H9 (cell line): ENCODE measurements at places on chromosomes 2 and 18. TPM values are rescaled to one million over a fixed set of nuclear protein-coding genes. Genes with fewer than 3 reads are reported as not detected.

- peaks cover 3% of the 10 kb centered on the region; the same call in 1 of the 2 replicates for H3K36me3 ChIP-seq
- no peak overlapping the region for H3K27ac ChIP-seq
- no peaks in the 10 kb centered on the region for H3K27me3 ChIP-seq
- no peak overlapping the region for H3K4me3 ChIP-seq
These were observed 16.4 kb downstream of the MAP3K19 start for GRCh38 chr2:135030826-135031225.

- no peaks in the 10 kb centered on the region for H3K36me3 ChIP-seq
- no peak overlapping the region for H3K4me3 ChIP-seq
- no peak for DNase-seq
- H3K4me1 ChIP-seq, result no peaks in the 10 kb centered on the region
These were observed 255.9 kb upstream of the ERBB4 start for GRCh38 chr2:212794471-212794870.

- peaks cover 3% of the 10 kb centered on the region; the same call in 1 of the 2 replicates for H3K4me1 ChIP-seq
- no peak for DNase-seq
These were observed 107.8 kb upstream of the TPO start for GRCh38 chr2:1305342-1306013.

- no peak overlapping the region for H3K4me3 ChIP-seq
- H3K27me3 ChIP-seq, result no peaks in the 10 kb centered on the region
- no peaks in the 10 kb centered on the region; the same call in 1 of the 2 replicates for H3K4me1 ChIP-seq
- H3K27ac ChIP-seq, result no peak overlapping the region
- no peak for DNase-seq
These were observed 35.4 kb upstream of the SKOR2 start for GRCh38 chr18:47286776-47287410.

GRCh38 chr18:79393181-79393634 lies 2.5 kb upstream of the NFATC1 start:
- H3K4me1 ChIP-seq, result no peaks in the 10 kb centered on the region
- H3K27ac ChIP-seq, result no peak overlapping the region
- DNase-seq, result no peak
- H3K36me3 ChIP-seq, result no peaks in the 10 kb centered on the region

GRCh38 chr2:100046961-100047947 lies 95.1 kb downstream of the AFF3 start:
- DNase-seq, result no peak
- H3K27me3 ChIP-seq, result no peaks in the 10 kb centered on the region
- H3K36me3 ChIP-seq, result no peaks in the 10 kb centered on the region
- H3K4me3 ChIP-seq, result no peak overlapping the region
- H3K27ac ChIP-seq, result no peak overlapping the region

- H3K4me1 ChIP-seq, result no peaks in the 10 kb centered on the region
- H3K27me3 ChIP-seq, result no peaks in the 10 kb centered on the region
- no peak overlapping the region for H3K4me3 ChIP-seq
These were observed 15.4 kb downstream of the ENOSF1 start for GRCh38 chr18:697012-697411.

DNA sequence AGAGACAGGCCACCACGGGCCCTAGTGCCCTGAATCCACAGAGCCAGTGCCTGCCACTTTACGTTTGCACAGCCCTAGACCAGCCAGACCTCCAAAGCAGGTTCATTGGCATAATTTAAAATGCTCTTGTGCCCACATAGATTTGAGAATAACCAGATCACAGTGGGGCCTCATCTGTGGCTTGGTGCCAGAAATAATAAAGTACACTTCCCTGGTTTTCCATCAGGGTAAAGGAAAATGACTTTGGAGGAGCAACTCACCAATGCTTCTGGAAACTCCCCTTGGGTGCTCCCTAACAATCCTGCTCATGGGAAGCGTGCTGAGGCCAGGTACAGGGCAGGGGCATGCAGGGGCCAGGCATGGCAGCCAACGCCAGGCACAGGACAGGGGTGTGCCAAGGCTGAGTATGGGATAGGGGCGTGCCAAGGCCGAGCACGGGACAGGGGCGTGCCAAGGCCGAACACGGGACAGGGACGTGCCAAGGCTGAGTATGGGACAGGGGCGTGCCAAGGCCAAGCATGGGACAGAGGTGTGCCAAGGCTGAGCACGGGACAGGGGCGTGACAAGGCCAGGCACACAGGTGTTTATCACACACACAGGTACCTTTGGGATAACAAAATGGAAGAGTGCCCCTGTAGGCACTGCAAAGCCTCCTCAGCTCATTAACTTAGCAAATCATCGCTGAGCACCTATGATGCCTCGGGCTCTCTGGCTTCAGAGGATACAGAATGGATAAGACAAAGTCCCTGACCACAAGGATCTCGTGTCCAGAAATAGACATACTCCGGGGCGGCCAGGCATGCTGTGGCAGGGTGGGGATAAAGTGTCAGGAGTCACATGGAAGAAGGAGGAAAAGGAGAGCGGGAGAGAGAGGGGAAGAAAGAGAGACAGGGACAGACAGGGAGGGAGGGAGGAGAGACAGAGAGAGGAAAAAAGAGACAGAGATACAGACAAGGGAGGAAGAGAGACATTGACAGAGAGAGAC lies 334.7 kb downstream of the EIPR1 start:
- H3K4me1 ChIP-seq, result no peaks in the 10 kb centered on the region
- H3K36me3 ChIP-seq, result no peaks in the 10 kb centered on the region
- no peak for DNase-seq

- no peaks in the 10 kb centered on the region for H3K4me1 ChIP-seq
- DNase-seq, result peak; percentile 74
- no peaks in the 10 kb centered on the region for H3K36me3 ChIP-seq
- no peaks in the 10 kb centered on the region for H3K27me3 ChIP-seq
- H3K4me3 ChIP-seq, result no peak overlapping the region
- no peak overlapping the region for H3K27ac ChIP-seq
These were observed 114.1 kb upstream of the NDUFV2 start for GRCh38 chr18:8988260-8988871.

- DNase-seq, result no peak
- no peak overlapping the region for H3K4me3 ChIP-seq
- H3K27ac ChIP-seq, result no peak overlapping the region
- H3K27me3 ChIP-seq, result no peaks in the 10 kb centered on the region
- H3K4me1 ChIP-seq, result no peaks in the 10 kb centered on the region
These were observed 255.7 kb downstream of the DSEL start for GRCh38 chr18:67260841-67261240.

DNA sequence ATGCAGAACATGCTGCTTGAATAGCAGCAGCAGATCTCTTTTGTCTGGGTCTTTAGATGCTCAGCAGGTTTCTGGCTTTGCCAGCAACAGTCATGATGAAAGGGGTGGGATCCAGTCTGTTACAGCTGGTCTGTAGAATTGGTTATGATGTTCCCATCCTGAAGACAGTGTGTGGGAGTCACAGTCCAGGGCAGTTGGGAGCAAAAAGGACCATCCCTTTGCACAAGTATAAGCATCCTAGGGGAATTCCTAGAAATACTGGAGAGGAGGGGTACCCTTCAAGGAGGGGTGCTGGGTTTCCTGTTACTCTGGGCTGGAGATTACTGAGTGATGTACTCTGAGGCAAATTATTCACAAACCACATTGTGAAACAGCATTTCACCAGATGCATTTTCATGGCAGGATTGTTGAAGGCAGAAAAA lies 119.9 kb upstream of the RND3 start:
- H3K27me3 ChIP-seq, result no peaks in the 10 kb centered on the region
- DNase-seq, result no peak
- no peaks in the 10 kb centered on the region for H3K36me3 ChIP-seq
- H3K27ac ChIP-seq, result no peak overlapping the region

GRCh38 chr18:43735570-43735969 lies 458.3 kb upstream of the SYT4 start:
- H3K4me3 ChIP-seq, result no peak overlapping the region
- no peaks in the 10 kb centered on the region for H3K4me1 ChIP-seq
- no peak overlapping the region for H3K27ac ChIP-seq
- H3K36me3 ChIP-seq, result no peaks in the 10 kb centered on the region
- DNase-seq, result no peak

DNA sequence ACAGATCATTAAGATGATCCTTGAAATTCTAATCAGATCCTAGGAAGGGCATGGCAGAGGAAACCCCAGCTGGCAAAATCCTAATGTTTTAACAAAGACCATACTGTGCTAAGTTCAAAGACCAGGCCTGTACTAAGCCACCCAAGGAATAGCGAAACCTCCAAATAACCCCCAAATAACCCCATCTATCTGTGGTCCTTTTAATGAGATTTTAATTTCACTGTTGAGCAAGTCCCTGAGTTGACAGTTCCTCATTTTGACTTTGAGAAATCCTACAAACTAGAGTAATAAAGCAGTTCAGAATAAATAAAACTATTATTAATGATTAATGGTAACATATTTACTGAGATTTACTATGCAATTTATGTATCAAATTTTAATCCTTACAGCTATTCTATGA lies 259.8 kb downstream of the STK39 start:
- no peaks in the 10 kb centered on the region for H3K4me1 ChIP-seq
- no peak for DNase-seq
- no peak overlapping the region for H3K4me3 ChIP-seq
- H3K36me3 ChIP-seq, result no peaks in the 10 kb centered on the region
- H3K27ac ChIP-seq, result no peak overlapping the region
- H3K27me3 ChIP-seq, result no peaks in the 10 kb centered on the region

DNA sequence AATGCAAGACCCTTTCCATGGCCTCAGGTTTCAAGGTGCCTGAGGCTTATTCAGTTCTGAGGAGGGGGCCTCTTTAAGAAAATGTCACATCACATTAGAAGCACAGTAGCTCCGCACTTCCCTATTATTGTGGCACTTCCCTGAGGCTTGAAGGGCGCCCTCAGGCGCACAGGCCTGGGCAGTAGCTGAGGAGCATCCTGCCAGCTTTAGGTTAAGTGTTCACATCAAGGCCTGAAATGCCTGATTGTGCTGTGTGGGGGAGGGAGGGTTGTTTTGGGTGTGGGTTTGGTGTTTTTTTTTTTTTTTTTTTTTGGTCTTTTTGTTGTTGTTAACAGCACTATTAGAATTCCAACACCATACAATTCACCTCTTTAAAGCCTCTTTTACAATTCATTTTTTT lies 107.9 kb downstream of the CABLES1 start:
- H3K27ac ChIP-seq, result no peak overlapping the region
- peaks cover 30% of the 10 kb centered on the region for H3K36me3 ChIP-seq
- H3K4me1 ChIP-seq, result no peaks in the 10 kb centered on the region
- no peak overlapping the region for H3K4me3 ChIP-seq

DNA sequence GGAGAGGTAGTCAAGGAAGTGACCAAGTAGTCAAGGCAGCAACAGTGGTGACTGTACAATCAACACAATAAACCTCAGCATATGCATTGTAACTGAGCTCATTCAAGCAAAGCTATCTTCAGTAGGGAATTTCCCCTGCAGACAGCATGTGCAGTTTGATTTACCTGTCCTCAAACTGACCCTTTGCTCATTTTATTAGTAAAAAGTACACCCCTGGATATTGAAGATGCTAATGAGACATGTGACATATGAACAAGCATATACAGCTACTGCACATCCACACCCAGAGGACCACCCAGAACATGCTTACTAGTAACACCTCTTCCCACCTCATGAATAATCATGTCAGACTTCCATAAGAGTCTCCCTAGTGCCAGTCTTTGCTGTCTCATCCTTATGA lies 15.4 kb downstream of the C2orf81 start:
- H3K27me3 ChIP-seq, result no peaks in the 10 kb centered on the region
- no peak overlapping the region for H3K27ac ChIP-seq
- H3K36me3 ChIP-seq, result no peaks in the 10 kb centered on the region
- DNase-seq, result no peak
- H3K4me1 ChIP-seq, result no peaks in the 10 kb centered on the region

DNA sequence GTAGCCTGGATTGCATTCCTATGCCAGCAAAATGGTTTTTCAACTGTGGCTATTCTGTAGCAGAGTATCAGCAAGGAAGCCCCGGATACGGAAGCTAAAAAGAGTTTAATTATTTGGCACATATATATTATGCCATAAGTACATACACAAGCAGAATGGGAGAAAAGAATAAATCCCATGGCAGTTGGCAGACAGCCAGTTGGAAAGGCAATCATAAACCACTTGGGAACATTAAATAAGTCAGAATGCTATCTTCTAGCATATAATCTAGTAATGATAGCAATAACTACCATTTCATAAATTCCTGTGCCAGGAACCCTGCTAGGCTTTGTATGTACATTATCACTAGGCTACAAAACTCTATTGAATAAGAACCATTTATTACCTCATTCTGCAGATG lies 26.0 kb downstream of the GALNT5 start:
- H3K4me1 ChIP-seq, result no peaks in the 10 kb centered on the region
- no peak overlapping the region for H3K4me3 ChIP-seq
- DNase-seq, result no peak
- H3K36me3 ChIP-seq, result no peaks in the 10 kb centered on the region

- DNase-seq, result no peak
- no peaks in the 10 kb centered on the region for H3K27me3 ChIP-seq
- H3K4me1 ChIP-seq, result no peaks in the 10 kb centered on the region
- no peak overlapping the region for H3K4me3 ChIP-seq
- H3K27ac ChIP-seq, result no peak overlapping the region
- peaks cover 33% of the 10 kb centered on the region for H3K36me3 ChIP-seq
These were observed 3.1 kb downstream of the GGCX start for GRCh38 chr2:85558160-85558559.

DNA sequence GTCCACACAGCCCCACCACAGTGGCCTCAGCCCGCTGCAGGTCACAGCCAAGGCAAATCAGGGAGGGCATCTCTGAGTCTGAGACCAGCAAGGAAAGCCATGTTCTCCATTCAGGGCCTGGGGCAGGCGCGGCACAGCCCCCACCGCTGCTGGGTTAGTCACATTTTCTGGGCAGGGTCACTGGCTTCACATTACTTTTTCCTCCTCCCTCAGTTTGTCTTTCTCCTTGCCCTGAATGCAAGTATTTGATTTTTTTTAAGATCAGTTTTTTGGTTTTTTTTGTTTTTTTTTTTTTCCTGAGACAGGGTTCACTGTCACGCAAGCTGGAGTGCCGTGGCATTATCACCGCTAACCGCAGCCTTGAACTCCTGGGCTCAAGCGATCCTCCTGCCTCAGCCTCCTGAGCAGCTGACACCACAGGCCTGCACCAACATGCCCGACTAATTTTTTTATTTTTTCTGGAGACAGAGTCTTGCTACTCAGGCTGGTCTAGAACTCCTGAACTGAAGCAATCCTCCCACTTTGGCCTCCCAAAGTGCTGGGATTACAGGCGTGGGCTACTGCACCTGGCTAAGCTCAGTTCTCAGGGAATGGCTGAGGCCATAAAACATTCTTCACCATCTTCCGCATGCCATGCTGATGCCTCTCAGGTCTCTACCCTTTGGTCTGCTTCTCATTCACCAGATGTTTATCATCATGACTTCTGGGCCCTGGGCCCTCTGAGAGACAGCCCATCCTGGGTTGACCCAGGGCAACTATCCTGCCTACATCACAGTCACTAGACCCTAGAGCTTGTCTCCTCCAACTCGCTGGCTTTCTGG lies 628 bp upstream of the CAPG start:
- H3K4me1 ChIP-seq, result peaks cover 25% of the 10 kb centered on the region
- no peak overlapping the region for H3K4me3 ChIP-seq
- H3K27me3 ChIP-seq, result no peaks in the 10 kb centered on the region
- DNase-seq, result no peak
- no peaks in the 10 kb centered on the region for H3K36me3 ChIP-seq

The KLF7 gene
- total RNA-seq, result 32.2 and 33.4 TPM in 2 replicates

The CASP10 gene
- 2.7 and 3.3 TPM in 2 replicates for total RNA-seq

The IL1RN gene
- total RNA-seq, result not detected in 2 replicates

The CRACDL gene
- 0.29 and 0.48 TPM in 2 replicates for total RNA-seq

The ABCG5 gene
- total RNA-seq, result not detected in 2 replicates

The ANO7 gene
- 3.9 and 5.2 TPM in 2 replicates for total RNA-seq

The FBLN7 gene
- 1.3 and 1.4 TPM in 2 replicates for total RNA-seq

The TYMS gene
- 135 and 140 TPM in 2 replicates for total RNA-seq

The KCNS3 gene
- total RNA-seq, result 7.2 and 8.0 TPM in 2 replicates

The IL36RN gene
- total RNA-seq, result not detected in 2 replicates

The SIGLEC15 gene
- total RNA-seq, result 0.13 TPM in 2 replicates

The MYO3B gene
- total RNA-seq, result 0.63 and 0.86 TPM in 2 replicates
